ENCODE measurements at places on chromosomes 16 and 17. TPM values are rescaled to one million over a fixed set of nuclear protein-coding genes. Genes with fewer than 3 reads are reported as not detected.
A peak's percentile ranks its signal among the peaks of the same experiment; 100 is the strongest.

GRCh38 chr16:10892782-10893318 is 15.8 kb downstream of the CIITA start:
- no peak for DNase-seq

GRCh38 chr16:10741844-10742243 is 1.8 kb upstream of the NUBP1 start:
- no peak for DNase-seq

- no peak for DNase-seq
Observed at GRCh38 chr17:17886226-17886625, 49.4 kb upstream of the SREBF1 start.

The HOXB5 gene
- 2.3 TPM for total RNA-seq

DNA sequence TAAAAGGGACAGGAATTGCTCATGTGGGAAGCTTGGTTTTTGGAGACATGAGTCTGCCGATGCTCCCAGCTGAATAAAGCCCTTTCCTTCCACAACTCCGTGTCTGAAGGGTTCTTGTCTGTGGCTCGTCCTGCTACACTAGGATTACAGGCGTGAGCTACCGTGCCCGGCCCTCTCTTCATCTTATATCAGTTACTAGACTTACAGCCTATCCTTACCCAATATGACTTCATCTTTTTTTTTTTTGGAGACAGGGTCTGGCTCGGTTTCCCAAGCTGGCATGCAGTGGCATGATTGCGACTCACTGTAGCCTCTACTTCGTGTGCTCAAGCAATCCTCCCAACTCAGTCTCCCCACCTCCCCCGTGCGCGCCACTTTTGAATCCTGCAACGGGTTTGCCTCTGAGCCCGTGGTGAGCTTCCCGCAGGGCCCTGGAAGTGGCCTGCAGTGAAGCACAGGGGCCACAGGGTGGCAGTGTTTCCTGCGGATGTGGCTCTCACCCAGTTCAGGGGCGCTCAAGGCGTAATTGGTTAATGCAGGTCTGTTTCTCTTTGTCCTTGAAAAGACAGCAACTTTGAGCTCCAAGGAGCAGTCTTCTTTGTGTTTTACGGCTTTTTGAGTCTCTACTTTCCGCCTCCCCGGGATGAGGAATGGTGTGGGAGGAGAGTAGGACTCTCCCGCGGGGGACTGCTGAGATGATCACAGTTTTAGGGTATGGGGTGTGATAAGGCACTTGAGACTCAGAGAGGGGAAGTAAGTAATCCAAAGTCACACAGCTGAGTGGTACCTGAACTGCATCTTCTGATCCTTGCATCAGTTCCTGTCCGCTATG is 22.7 kb upstream of the GPRC5B start:
- DNase-seq, result peak; percentile 84

DNA sequence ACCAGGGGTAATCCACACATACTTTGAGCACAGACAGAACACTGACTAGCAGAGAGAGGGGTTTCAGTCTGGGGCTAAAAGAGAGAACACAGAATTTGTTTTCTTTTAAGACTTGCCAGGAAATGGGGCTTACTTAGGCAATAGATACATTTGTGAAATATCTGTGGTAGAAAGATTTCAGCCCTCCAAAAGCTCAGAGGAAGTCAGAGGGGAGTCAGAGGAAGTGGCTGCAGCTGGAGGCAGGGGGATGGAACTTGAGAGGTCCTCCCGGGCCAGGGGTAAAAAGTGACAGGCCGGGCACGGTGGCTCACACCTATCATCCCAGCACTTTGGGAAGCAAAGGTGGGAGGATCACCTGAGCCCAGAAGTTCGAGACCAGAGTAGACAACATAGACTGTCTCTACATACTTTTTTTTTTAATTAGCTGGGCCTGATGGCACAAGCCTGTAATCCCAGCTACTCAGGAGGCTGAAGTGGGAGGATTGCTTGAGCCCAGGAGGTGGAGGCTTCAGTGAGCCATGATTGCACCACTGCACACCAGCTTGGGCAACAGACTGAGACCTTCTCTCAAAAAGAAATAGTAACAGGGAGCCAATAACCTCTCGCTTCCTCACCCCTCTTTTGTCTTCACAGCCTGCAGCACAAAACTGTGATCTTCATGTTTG is 49.9 kb downstream of the NLRC5 start:
- no peak for DNase-seq

The PRSS8 gene
- not detected for total RNA-seq

DNA sequence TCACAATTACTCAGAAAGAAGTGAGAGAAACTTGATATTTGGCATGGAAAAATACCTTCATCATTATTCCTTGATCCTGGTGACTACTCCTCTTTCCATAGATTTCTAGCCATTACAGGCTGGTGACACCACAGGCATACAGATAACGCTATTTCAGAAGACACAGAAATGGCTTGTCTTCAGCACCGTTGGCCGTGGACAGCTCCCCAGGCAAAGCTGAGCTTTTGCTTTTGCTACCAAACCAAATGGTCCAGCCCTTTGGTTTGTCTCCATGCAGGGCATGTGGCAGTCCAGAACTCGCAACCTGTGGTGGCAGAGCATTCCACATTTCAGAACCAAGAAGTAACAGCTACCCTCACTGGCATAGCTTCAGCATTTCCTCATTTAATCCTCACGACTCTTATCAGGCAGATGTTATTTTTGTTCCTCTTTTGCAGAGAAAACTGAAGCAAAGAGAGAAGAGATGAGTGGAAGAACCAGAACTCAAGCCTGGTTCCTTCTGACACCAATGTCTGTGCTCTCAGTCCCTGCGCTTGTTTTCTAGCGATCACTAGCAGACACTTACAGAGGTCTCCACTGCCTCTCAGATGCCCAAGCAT is 55.5 kb downstream of the HS3ST4 start:
- peak; percentile 52 for DNase-seq

DNA sequence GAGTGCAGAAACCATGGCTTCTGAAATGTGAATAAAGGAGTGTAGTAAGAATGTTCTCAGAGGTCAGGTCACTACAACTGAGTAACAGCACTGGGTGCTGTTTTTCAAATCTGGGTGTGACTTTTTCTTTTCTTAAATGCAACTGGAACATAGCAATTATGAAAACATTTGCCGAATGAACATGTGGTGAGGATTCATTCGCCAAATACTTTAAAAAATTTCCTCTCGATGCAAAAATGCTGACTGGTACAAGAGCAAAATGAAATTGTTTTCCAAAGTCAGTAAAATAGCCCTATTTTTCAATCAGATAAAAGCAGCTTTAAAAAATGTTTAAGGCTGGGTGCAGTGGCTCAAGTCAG is 18.6 kb downstream of the ZDHHC7 start:
- DNase-seq, result no peak

- DNase-seq, result no peak
Observed at GRCh38 chr16:8663192-8664089, 11.0 kb upstream of the ABAT start.

DNA sequence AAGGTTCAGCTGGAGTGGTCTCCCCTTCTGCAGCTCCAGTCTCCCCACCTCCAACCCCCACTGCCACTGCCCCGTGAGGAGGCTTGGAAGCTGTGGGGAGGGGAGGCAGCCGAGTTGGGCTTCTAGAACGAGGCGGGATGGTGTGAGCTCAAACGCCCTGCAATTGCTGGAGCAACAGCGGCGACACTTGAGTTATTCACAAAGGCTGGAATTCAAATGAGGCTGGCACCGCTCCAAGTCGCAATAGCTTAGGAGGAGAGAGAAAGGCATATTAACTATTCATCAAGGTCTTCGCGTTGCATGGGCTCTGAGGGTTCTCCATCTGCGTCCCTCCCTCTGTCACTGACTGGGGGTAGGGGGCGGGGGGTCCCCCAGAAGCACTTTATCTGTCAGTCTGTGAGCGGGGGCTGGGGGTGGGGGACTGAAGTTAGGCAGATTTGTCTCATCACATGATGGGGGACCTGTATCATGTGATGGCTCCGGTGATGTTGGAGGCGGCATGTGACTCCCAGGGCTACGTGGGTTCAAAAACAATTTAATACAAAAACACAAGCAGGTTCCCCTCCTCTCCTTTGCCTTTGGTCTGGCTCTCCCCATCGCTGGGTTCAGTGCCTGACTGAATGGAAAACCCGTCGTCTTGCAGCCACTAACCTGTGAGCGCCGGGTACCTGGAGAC is 70.5 kb downstream of the RBBP6 start:
- peak; percentile 39 for DNase-seq

DNA sequence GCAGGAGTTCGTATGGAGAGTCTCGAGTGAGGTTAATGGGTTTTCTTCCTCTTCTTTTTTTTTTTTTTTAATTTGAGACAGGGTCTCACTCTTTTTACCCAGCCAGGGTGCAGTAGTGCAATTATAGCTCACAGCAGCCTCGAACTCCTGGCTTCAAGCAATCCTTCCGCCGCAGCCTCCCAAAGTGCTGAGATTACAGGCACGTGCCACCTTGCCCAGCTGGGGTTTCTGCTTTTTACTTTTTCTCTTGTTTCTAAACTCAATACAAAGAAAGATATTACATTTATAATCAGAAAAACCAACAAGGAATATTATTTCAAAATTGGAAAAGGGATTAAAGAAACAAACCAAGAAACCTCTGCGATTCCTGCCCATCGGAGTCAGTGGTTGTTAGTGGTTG is 175.9 kb downstream of the SEC14L1 start:
- DNase-seq, result no peak

DNA sequence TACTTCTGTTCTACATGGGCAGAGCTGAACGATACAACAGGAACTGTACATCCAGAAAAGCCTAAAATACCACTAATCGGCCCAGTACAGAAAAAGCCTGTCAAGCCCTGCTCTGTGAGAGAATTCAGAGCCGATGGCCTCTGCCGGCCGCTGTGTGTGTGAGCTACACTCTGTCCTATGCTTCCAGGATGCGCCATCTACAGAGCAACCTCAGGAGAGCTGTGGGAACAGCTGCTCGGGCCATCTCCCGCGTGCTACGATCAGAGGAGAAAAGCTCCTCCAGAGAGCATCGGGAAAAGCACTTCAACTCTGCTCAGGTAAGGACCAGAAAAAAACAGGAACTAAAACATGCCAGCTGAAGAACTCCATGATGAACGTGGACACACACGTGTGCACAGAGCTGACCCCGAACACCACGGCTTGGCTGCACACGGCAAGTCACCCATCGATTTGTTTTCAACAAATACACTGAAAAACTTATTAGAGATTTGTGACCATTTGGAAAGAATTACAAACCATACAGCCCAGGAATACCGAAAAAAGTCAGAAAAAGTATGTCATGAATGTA is 115.9 kb downstream of the ANKRD11 start:
- peak; percentile 22 for DNase-seq

DNA sequence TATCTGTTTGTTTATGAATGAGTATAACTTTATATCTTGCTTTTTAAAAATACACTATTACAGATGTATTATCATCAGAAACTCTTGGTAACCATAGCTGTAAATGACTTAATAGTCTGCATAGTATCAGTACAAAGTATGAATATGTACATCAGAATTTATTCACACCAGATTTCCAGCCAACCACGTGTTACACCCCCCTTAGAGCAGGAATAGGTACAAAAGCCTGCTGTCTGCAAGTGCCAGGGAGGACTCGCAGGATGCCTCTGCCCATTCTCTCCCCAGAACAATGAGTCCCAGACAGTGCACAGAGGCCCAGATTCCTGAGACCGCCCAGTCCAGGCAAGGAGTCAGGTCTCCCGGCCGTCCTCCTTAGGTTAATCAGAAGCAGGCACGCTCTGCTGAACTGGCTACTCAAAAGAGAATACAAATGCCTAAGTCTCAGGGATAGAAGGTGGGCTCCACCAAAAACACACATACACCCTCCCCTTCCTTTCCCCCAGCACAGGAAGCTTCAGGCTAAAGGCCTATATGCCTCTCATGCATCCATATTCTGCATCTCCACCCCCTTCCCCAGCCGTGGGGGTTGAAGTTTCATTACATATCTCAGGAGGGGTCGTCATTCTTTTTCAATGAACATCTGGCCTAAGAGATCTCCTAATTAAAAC is 159.1 kb upstream of the CDH11 start:
- DNase-seq, result no peak

DNA sequence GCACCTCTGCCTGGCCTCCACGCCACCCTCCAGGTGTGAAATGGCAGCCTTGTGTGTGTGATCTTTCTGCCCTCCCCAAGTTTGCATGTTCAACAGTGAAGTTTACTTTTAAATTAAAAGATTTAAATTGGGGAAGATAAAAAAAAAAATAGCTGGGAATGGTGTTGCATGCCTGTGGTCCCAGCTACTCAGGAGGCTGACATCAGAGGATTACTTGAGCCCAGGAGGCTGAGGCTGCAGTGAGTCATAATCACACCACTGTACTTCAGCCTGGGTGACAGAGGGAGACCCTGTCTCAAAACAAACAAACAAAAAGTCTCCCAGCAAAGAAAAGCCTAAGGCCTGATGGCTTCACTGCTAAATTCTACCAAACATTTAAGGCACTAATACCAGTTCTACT is 35.4 kb upstream of the RNF43 start:
- DNase-seq, result no peak

- DNase-seq, result no peak
Observed at GRCh38 chr17:9244066-9245052, 223.0 kb downstream of the NTN1 start.

- DNase-seq, result no peak
Observed at GRCh38 chr16:12871784-12872183, 29.6 kb upstream of the SHISA9 start.

DNA sequence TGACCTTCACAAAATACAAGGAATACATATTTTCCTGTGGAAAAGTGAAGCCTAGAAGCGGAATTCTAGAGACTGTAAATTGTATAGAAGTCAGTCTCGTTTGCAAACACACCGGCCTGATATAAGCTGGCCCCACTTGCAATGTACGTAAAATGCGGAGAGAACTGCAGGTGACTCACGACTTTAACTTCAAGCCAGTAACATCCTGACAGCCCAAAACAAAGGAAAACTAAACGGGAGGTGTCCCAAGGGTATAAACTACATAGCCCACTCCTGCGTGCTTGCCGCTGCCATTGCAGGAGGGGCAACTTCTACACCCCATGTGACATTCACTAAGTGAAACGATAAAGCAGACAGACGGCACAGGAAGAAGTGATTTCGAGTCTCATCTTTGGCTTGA is 101.6 kb downstream of the CYTH1 start:
- DNase-seq, result no peak

DNA sequence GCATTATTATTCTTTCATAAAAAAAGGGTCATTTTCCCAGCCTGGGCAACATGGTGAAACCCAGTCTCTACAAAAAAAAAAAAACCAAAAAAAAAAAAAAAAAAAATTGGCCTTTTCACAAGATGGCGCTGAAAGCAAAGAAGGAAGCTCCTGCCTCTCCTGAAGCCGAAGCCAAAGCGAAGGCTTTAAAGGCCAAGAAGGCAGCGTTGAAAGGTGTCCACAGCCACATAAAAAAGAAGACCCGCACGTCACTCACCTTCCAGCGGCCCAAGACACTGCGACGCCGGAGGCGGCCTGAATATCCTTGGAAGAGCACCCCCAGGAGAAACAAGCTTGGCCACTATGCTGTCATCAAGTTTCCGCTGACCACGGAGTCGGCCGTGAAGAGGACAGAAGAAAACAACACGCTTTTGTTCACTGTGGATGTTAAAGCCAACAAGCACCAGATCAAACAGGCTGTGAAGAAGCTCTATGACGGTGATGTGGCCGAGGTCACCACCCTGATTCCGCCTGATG is 4.9 kb upstream of the PGAP6 start:
- peak; percentile 36 for DNase-seq

- no peak for DNase-seq
Observed at GRCh38 chr17:32323046-32323445, 18.9 kb downstream of the C17orf75 start.

GRCh38 chr16:27597361-27597760 is 47.4 kb downstream of the KATNIP start:
- DNase-seq, result no peak
